Activated CD4-positive, alpha-beta T cell treated with anti-CD3 and anti-CD28 coated beads, Interleukin-2, amount 50 U/mL, for 48 hours (primary cell): ENCODE measurements at places on chromosomes 12 and 14.

- DNase-seq: no peak
Observed at GRCh38 chr14:67313153-67313552, 46.5 kb downstream of the ATP6V1D start.

GRCh38 chr14:100200311-100200710, 38.6 kb upstream of the YY1 start:
- DNase-seq: no peak

DNA sequence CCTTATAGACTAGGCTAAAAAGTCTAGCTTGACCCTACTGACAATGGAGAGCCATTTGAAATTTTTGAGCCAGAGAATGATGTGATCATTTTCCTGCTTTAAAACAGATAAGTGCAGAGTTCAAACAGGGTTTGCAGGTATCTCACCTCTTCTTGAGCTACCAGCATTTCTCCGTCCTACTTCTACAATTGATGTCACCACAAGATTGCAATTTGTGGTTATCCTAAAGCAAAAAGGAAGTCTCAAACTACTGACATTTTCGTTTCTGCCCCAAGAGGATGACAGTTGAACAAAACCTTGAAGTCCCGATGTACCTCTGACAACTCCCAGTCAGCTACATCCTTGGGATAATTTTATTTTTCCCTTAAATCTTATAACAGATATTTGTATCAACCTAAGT, 86.7 kb downstream of the PTGER2 start:
- no peak for DNase-seq

GRCh38 chr14:89836830-89837469, 117.6 kb downstream of the EFCAB11 start:
- DNase-seq: no peak

DNA sequence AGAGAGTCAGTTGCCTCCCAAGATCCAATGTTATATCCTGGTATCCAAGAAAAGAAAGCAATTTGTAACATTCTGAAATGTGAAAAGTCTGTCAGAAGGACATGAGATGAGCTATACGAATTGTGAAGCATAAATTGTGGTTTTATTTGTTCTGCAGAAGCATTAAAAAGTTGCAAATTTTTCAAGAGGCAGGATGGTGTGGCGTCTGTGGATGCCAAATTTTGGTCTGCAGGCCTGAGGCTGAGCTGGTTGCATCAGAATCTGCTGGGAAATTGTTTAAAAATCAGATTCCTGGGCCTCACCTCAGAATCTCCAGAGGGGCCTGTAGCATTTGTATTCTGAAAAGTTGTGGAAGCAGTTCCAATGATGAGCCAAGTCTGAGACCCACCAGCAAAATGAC, 284.7 kb downstream of the NUAK1 start:
- DNase-seq: no peak

DNA sequence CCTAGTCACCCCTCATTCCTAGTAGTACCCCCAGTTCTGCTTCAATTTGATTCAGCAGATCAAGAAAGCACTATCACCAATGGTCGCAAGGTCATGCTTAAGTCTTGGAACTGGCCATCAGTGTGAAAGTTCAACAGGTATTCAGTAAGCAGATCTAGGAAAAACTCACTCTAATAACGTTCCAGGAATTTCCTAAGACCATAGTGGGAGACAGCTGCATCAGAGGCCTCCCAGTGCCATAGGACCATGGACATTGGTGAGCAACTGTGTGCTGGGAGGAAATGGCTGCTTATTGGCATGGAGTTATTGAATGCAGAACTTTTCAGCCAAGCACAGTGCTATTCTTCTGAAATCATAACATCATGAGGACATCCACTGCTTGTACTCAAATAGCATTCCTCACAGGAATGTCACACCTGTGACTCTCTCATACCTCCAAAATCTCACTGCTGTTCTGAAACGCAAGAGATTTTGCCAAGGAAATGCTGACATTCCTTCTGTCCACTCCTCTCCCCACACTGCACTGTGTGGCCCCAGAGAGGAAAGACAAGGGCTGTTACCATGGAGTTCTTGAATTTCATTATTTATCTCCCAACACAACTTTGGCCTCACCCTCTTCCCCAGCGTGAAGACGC, 30.9 kb upstream of the MDM2 start:
- no peak for DNase-seq

GRCh38 chr14:105076805-105077648, 11.8 kb upstream of the GPR132 start:
- no peak for DNase-seq

DNA sequence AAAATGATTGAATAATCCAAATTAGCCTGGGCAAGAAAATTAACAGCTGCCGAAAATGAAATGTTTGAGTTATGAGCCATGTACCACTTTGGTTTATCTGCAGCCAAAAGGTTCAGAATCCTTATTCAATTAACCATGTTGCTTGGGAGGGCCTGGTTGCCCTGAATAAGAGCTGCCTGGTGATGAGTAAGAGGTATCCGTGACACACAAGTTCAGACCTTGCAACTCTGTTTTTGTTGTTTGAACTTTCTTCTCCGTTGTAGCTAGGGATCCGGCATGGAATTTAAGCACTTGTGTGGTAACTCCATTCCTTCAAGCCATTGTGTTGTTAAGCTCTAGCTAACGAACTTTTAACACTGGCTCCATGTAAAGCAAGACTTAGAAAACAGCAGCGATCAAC, 35.7 kb downstream of the FOXA1 start:
- no peak for DNase-seq

DNA sequence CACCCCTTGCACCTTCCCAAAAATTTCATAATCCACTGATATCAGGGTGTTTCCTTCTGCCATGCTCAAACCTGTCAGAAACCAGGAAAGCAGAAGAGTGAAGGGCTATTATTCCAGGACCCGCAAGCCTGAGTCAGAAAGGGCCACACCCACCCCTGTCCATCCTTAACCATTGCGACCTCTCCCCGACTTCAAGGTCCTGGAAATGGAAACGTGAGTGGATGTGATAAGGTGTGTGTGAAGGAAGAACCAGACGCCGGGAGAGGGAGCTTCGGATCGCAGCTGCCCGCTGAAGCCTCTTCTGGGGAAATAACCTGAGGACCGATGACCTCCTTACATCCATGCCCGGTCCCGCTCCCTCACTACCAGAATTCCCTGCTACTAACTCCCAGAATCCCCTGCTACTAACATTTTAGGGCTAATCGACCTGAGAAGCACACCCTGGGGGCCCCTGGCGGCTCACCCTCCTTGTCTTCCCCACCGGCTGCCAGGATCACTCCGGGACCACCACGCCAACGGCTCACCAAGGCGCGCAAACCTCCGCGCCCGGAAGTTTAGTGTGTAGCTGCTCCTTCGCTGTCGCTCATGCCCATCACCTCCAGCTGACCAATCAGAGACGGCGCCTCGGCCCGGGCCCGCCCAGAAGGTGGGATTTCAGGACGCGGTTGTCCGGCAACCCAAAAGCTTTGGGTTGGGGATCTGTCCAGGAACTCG, at the start of gene ACYP1:
Gene ACYP1 (minus strand): TSS at position 534 of the 714 bp plus-strand sequence. CDS start 471 bp downstream, at position 63.
- peak; percentile 96 for DNase-seq

DNA sequence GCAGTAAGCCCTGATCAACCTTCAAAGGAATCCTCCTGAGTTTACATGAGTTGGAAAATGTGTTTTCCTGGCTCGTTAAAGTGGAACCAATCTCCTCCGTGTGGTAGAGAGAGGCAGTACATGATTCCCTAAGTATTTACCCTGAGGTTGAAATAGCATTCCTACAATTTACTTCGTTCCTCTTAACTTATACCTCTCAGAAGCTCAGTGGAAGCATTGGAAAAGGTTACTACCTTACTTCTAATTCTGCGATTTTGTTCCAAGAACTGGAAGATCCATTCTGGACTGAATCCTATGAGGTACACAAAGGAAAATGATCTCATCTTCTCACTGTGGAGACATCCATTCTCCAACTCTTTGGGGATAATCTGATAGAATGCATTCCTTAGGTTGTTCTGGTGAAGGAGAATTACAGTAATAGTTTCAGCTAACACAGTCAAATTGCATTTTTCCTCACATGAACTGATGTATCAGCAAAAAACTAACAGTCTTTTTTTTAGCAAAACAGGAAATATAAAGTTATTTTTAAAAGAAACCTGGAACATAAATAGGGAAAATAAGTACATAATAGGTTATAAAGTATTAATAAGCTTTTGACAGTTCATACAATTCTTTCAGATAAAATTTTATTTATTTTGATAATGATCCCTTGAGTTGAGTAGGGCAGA, 475.6 kb downstream of the PDZRN4 start:
- DNase-seq: no peak

GRCh38 chr14:96249029-96249428, 7.0 kb upstream of the BDKRB1 start:
- no peak for DNase-seq

- DNase-seq: no peak
Observed at GRCh38 chr14:87008965-87009364, 984.0 kb downstream of the GALC start.

DNA sequence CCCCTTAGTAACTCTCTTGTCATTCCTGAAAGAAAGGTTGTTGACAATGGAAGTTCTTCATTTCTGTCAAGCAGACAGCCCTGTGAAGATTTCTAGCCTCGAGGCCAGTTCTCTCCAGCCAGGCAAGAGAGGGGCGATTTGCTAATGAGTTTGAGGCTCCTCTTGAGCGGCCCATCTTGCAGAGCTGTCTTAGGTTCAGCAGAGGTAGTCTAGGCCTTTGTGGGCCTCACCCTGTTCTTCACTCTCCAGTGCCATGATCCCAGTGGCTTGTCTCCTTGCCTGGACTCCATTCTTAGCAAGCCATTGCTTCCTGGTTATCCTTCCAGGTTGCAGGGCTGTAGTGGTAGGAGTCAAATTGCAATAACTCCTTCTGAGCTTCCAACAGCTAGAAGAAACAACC, 9.7 kb downstream of the TPH2 start:
- no peak for DNase-seq

- no peak for DNase-seq
Observed at GRCh38 chr12:67431411-67432020, 162.4 kb downstream of the CAND1 start.

DNA sequence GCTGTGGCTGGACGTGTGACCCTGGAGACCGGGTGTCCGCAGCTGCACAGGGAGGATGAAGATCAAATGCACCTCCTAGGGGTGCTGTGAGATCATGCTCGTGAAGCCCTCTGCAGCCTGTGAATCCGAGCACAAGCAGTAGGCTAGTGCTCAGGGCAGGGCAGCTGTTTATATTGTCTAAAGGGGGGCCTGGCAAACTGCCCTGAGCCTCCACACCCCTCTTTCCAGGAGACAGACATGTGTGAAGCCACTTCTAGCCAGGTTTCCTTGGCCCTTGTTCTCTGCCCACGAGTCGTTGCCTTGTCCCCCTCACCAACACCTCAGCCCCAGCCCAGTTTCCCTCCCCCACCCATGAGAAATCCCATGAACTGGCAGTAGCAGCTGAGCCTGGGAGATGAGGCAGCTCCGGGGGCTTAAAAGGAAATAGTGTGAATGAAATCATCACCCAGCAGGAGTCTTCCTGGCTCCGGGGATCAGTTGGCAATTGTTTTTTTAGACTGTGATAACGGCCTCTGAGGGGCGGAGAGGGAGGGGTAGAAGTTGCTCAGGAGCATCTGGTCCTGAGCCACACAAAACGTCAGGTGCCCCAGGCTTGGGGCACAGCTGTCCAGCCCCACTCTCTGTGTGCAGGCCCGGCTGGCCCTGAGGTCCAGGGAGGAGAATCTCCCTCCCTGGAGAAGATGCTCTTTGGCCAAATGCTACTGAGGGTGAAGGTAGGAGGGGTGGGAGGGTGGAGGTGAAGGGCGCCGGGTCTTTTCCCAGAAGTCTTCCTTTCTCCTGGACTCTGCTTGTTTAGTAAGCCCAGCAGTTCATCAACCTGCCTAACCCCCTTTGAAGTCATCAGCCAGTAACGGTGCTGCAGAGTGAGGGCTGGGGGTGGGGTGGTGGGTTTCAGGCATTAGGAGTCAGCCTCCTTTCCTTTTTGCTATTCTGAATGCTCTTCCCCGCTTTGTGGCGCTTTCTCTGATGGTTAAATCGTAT, 4.0 kb downstream of the FGF6 start:
- DNase-seq: no peak

GRCh38 chr14:42173206-42173605, 566.5 kb downstream of the LRFN5 start:
- no peak for DNase-seq

GRCh38 chr12:57715786-57716185, 21.9 kb downstream of the OS9 start:
- no peak for DNase-seq

DNA sequence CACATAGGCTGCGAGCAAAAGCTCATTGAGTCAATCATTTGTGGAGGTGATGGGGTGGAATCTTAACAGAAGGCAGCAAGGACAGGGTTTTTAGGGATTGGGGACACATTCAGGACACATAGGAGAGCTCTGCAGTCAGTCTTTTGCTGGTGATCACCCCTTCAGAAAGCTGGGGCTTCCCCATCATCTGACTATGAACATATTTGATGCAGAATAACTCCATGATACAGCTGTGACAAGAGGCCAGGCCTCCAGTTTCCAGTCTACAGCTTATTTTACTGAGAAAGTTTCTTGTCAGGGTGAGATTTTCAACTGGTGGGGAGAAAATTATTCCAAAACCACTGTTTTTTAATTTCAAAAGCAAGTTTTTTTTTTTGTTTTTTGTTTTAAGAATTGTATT, 134.2 kb downstream of the TMEM30B start:
- DNase-seq: no peak

GRCh38 chr12:48084841-48085460, 20.9 kb downstream of the SENP1 start:
- no peak for DNase-seq

DNA sequence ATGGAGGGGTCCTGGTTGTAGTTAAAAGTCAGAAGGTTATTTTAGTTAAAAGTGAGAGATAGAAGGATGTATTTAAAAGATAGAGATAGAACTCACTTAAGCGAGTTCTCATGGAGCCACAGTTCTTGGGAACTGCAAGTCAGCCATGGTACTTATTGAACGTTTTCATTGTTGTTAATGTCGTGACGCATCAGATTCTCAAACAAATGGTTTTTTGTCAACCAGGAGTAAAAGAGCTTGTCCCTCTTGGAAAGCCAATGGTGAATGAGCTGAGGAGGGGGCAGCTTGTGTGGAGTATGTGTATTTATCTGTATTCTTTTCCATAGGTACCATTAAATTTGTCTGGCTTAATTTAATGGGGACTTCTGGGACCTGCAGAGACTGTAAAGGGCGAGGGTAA, 68.6 kb downstream of the FIGNL2 start:
- DNase-seq: no peak

DNA sequence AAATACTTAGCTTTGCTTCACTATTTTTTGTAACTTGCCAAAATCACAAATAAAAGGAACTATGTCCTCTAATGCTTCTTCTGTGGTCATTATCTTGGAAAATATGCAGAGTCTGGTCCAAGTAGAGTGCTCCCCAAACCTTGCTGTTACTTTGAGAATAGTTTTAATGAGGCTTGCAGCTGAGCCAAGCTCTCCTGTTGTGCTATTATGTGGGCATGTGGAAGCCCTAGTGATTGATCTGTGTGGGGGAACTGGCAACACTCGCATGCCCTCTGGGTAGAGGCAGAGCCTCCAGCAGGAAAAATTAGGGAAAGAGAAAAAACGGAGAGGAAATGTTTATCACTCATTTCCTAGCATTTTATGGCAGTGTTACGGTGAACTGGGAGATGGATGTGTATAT, 473.1 kb downstream of the EGLN3 start:
- no peak for DNase-seq
